NCI-H187 (cell line): ENCODE measurements at places on chromosomes 6 and 20.
A peak's percentile ranks its signal among the peaks of the same experiment; 100 is the strongest.

DNA sequence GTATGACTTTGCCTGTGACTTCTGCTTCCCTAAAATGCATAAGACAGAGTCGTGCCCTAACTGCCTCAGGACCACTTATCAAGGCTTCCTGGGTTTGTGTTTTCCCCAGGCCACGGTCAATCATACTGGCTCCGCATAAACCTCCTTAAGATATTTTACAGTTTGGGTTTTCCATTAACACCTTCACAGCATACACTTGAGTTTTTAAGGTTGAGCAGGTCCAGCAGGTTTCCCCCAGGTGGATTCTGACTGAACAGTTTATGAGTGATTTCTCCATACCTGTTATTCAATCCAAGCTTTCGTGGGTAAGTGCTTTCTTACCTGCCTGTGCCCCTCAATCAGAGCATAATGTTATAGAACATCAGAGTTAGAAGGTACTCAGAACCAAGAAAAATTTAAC, 39.3 kb downstream of the NINL start:
- DNase-seq, result no peak

DNA sequence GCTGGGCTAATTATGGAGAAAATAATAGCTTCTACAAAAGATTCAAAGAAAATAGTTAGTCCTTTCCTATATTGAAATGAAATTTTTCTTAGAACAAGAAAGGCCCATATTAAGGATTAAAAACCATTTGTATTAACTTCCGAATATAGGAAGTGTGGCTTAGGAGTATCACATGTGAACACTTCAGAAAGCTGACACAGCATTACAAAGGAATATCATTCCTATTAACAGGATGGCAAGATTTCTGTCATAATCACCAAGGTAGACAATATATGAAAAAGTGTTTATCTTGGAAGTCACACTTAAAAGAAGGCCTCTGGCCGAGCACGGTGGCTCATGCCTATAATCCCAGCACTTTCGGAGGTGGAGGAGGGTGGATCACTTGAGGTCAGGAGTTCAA, 5.4 kb upstream of the LATS1 start:
- DNase-seq, result no peak

DNA sequence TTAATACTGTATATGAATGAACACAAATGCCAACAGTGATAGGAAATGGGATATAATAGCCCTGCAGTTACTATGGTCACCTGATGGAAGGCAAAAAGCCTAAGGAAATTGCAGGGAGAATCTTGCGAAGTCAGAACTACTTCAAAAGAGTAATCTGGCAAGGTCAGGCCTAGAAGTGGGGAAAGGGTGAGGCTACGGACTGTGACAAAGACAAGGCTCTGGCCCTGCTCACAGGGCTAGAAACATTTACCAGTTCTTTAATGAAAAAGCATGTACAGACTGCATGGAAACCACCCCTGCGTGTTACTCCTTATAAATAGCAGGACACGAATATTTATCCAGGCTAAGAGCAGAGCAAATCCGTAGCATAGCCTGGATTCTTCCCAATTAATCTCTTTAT, 52.5 kb upstream of the HECA start:
- no peak for DNase-seq

GRCh38 chr6:20173833-20174792, 38.2 kb downstream of the MBOAT1 start:
- DNase-seq, result no peak

- DNase-seq, result no peak
These were observed 129.0 kb upstream of the JARID2 start for GRCh38 chr6:15116889-15117288.

DNA sequence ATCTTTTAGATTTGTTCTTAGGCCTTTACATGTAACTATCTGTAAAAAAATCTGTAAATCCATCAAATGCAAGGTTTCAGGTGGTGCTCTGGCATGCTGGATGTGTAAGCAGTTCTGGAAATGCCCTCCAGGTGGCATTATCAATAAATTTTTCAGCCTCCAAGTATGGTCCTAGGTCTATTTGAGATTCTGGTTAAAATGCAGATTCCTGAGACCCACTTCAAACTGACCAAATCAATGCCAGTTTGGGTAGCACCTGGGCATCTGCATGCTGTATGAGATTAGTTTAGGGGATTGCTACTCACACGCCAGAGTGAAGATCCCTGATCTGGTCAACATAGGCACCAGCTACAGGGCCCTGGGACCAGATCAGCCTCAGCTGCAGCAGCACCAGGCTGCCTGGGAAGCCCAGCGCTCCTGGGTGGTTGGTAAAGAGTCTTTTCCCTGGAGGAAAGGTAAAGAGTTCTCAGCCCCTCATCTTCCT, 507.3 kb upstream of the CITED2 start:
- no peak for DNase-seq

GRCh38 chr6:34305982-34306708, 57.3 kb upstream of the SMIM29 start:
- no peak for DNase-seq

DNA sequence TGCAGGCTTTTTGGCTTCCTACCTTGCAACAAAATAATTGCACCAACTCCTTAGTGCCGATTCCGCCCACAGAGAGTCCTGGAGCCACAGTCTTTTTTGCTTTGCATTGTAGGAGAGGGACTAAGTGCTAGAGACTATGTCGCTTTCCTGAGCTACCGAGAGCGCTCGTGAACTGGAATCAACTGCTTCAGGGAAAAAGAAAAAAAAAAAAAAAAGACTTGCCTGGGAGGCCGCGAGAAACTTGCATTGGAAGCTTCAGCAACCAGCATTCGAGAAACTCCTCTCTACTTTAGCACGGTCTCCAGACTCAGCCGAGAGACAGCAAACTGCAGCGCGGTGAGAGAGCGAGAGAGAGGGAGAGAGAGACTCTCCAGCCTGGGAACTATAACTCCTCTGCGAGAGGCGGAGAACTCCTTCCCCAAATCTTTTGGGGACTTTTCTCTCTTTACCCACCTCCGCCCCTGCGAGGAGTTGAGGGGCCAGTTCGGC, 420 bp downstream of the SOX4 start:
- no peak for DNase-seq

GRCh38 chr6:150977281-150977680, 111.8 kb downstream of the MTHFD1L start:
- DNase-seq, result no peak

GRCh38 chr6:72245565-72245964, 359.2 kb downstream of the RIMS1 start:
- no peak for DNase-seq

- no peak for DNase-seq
These were observed 132.3 kb downstream of the TINAG start for GRCh38 chr6:54440549-54440948.

GRCh38 chr6:166418691-166419143, 36.0 kb upstream of the MPC1 start:
- no peak for DNase-seq

GRCh38 chr6:135286962-135287538, 105.9 kb downstream of the MYB start:
- DNase-seq, result no peak

- no peak for DNase-seq
These were observed 440.9 kb downstream of the BTBD3 start for GRCh38 chr20:12358655-12359009.

DNA sequence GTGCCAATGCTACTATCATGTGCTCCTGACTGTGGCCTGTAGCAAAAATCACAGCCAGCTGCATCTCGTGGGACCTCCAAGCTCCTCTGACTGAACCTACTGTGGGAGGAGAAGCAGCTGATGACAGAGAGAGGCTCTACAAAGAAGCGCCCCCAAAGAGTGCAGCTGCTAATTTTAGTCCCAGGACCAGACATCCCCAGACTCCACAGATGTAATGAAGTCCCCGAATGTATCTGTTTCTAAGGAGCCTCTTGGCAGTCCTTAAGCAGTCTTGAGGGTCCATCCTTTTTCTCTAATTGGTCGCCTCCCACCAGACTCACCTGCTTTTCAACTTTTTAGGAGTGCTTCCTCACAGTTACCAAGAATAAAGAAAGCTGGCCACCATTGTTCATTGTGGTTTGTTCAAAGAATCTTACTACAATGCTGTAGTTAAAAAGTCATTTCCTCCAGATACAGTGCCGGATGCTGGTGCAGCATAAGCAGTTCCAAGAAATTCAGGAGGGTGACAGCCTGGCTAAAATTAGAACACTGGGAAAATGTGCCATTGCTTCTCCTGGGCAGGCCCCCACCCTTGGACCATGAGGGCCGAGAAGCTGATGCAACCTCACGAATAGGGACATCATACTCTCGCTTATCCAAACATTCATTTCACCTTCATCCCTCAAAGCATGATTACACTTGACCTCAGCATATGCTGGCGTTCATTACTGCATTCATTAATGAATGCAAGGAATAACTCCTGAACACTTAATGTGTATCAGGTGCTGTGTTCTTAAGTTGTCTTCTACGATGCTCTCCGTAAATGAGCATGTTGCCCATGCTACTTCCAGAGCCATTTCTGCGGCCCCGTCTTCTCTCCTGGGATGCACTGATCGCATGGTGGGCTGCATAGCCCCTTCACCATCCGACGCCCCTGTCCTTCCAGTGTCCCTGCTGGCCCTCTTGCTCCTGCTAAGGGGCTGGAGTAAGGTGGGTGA, 66.4 kb downstream of the LY86 start:
- no peak for DNase-seq

GRCh38 chr6:119071576-119071975, 6.9 kb downstream of the FAM184A start:
- no peak for DNase-seq

GRCh38 chr6:78427386-78427785, 440.0 kb upstream of the IRAK1BP1 start:
- DNase-seq, result no peak

GRCh38 chr20:38945012-38945411, 17.1 kb upstream of the DHX35 start:
- DNase-seq, result no peak

- DNase-seq, result no peak
These were observed 86.8 kb downstream of the ZFP64 start for GRCh38 chr20:52104546-52105441.

GRCh38 chr20:53608456-53609452, 15.1 kb upstream of the ZNF217 start:
- no peak for DNase-seq

DNA sequence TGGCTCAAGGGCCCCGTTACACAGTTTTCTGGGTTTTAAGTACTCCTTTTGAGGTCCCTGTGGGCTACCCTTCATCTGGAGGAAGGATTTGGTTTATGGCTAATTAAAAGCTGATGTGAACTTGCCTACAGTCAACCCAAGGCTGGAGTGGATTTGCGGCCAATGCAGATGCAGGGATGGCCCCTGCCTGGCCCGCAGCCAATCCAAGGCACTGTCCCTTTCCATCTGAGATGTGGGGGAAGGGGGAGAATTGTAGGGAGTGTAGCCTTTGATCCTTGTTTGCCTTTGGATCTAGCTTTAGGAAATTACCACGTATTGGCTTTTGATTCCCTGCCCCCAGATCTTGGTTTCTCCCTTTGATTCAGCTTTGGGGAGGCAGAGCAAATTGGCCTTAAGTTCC, 128.0 kb upstream of the GGTLC1 start:
- DNase-seq, result no peak

GRCh38 chr20:36845288-36845971, 30.5 kb upstream of the TLDC2 start:
- DNase-seq, result no peak

GRCh38 chr6:30730601-30731435, 10.7 kb downstream of the TUBB start:
- DNase-seq, result peak; percentile 66

DNA sequence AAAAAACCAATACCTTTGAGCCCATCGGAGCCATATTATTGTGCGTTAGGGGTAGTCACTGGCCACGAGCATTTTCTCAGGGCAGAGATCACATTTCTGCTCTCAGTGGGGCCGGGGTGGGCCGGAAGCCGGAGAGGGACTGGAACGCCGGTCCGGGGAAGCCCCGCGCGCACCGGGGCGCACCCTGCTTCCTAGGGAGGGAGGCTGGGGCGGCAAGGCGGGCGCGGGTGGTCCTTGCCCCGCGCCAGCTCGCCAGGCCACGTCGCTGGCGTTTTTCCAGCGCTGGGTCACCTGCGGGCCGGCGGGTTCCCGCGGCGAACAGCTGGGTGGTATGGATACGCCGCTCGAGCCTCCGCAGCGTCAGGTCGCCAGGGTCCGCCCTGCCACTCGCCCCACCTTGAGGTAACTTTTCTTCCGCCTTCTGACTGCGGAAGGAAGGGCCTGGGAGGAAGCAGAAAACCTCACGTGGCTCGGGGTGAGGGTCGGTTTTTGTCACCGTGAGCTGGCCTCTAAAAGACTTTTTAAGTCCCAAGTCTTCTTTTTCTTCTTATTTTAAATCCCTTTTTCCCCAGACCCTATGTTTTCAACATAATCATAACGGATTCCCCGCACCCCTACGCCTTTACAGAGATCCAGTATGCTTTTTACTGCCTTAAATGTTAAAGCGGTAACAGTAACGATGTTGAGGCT, 2.7 kb upstream of the EEF1A1 start:
- DNase-seq, result no peak

DNA sequence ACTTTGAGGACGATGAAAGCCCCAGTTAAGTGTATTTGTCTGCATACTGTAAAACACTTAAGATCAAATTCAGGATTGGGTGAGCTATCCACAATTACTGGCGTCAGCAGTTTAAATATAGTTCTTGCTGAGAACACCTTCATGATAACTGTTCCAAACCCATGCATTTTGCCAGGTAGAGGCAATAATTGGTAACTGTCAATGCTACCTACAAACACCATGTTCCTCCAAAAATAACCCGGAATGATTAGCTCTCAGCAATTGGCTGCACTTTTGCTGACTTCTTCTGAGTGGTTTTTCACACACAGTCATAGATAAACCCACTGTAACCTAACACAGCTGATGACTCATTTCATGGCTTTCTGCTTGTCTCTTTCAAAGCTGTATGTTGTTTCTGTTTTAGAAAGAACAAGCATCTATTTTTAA, 1358.6 kb upstream of the GJE1 start:
- DNase-seq, result no peak

GRCh38 chr6:118774581-118774980, 119.4 kb upstream of the ASF1A start:
- no peak for DNase-seq

GRCh38 chr20:47768016-47768824, 17.1 kb downstream of the SULF2 start:
- no peak for DNase-seq

DNA sequence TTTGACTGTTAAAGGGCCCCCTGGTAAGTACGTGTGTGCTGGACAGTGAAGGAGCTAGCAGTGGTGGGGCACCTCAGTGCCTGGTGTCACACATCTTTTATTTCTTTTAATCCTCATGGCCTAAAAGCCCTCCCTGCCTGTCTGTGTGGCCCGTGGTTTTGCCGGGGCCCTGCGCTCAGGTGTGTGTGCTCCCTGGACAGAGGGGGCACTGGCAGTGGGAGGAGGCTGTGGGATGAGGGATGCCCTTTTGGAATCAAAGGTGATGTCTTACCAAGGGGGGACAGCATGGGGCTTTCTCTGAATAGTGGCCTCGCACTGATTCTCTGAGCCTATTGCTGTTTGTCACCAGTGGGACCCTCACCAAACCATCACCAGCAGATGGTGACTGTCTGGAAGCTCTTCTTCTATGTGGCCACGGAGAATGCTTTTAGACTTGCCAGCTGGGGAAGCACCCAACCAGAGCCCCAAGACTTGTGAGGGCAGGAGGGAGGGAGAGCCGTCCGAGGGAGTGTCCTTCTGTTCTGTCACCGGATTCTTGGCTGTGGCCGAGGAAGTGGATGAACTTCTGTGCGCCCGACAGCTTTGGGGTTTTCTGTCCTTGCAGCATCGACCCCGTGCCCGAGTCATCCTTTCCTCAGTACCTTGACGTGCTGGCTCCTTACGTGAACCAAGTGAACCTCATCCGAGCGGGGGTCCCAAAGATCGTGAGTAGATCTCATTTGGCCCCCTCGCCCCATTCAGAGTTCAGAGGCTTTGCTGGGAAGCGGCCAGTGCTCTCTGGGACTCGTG, 18.1 kb downstream of the PNLDC1 start:
- no peak for DNase-seq

GRCh38 chr6:88867841-88868731, 95.3 kb downstream of the RNGTT start:
- no peak for DNase-seq
